ENCODE measurements at places on chromosomes 6 and 20.

DNA sequence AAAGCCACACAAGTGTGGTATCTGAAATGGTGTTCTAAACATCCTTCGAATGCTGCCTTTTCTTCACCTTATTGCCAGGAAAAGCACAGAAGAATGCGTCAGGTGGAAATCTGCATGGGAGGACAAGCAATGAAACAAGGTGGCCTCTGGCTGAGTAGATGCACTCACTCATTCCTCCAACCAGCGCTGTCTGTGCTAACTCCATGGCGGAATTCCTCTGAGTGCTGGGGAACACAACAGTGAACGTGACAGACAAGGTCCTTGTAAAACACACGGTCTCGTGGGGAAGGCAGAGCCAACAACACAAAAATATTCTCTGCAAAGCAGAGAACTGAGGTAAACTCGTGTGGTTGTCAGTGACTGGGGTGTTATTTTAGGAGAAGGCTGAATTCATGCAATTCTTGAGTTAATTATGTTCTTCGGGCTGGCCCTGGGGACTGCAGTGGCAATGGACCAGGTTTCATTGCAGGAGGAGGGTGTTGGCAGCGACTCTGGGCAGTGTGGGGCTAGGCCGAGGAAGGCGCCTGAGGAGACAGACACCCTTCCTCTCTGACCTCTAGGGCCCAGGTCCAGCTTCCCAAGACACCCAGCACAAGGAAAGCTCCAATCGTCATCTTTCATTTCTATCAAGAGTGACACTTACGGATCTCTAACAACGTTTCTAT lies 339.7 kb downstream of the PRKN start:
- no peak for DNase-seq

GRCh38 chr6:108105571-108105970 lies 31.0 kb upstream of the OSTM1 start:
- DNase-seq = no peak

GRCh38 chr6:4853782-4854511 lies 77.7 kb downstream of the CDYL start:
- DNase-seq = no peak

DNA sequence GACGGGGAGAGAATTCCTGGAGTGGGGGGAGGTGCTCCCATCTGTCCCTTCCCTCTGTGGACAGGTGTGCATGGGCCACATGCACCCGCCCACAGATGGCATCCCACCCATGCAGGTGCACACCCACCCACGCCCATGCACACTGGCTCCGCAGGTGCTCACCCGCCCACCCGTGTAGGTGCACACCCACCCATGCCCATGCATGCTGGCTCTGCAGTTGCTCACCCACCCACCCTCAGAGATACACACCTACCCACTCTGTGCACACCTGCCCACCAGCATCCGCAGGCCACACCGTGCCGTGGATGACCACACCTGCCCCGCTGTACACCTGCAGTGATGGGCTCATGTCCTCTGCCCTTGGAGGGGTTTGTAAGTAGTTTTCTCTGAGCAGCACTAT lies 132.0 kb downstream of the PHACTR3 start:
- DNase-seq = no peak

DNA sequence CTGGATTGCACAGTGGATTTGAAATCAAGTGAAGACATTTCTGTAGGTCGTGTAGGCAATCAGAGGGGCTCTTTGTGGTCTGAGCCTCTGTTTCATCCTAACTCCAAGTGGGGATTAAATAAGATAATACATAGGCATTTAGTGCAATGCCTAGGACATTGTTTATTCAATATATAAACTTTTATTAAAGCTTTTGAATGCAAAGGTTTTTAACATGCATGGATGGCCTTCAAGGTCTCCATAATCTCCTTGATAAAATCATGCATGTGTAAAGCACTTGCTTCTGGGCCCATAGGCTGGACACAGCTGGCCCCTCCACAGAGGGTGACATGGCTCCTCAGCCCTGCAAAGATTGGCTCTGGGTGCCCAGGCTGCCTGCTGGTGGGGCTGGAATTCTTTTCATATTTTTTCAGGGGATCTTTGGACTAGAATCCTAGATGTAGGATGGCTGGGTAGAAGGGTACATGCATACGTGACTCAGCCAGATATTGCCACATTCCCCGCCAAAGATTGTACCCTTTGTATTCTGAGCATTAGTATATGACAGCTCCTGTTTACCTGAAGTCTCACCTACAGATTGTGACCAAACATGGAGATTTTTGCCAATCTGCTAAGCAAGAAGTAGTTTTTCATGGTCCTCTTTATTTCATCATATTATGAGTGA lies 19.0 kb upstream of the AVP start:
- DNase-seq = no peak

DNA sequence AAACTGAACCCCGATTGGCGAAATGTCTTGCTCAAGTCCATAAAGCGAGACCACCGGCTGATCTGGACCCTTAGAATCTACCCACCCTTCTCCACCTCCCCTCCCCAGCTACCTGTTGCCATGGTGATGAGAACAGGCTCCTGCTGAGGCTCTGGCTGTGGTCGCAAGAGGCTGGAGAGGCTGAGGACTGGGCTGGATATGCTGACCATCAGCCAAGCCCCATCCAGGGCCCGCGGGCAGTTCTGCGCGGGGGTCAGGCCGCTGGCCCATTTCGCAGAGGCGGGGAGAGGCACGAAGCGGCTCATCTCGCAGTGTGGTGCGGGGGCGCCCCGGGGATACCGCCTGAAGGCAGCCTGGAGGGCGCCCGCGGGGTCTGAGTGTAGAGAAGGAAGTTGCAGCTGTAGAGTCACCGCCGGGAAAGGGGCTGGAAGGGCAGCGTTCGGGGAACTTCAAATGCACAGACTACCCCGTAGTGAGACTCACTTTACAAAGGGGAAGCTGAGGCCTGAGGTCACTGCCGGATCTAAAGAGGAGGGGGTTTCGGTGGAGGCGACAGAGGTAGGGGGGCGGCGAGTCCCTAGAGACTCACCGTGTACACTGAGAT lies 671 bp downstream of the TAPBP start:
- no peak for DNase-seq

- DNase-seq = no peak
These were observed 92.6 kb downstream of the GRIK2 start for GRCh38 chr6:101486124-101486523.

GRCh38 chr6:56687551-56687950 lies 44.9 kb upstream of the DST start:
- DNase-seq = no peak

GRCh38 chr6:24744911-24745310 lies 26.0 kb upstream of the C6orf62 start:
- DNase-seq = no peak

- no peak for DNase-seq
These were observed 1.4 kb upstream of the MANBAL start for GRCh38 chr20:37288091-37288490.

- DNase-seq = no peak
These were observed 7.2 kb downstream of the RING1 start for GRCh38 chr6:33215271-33216116.

DNA sequence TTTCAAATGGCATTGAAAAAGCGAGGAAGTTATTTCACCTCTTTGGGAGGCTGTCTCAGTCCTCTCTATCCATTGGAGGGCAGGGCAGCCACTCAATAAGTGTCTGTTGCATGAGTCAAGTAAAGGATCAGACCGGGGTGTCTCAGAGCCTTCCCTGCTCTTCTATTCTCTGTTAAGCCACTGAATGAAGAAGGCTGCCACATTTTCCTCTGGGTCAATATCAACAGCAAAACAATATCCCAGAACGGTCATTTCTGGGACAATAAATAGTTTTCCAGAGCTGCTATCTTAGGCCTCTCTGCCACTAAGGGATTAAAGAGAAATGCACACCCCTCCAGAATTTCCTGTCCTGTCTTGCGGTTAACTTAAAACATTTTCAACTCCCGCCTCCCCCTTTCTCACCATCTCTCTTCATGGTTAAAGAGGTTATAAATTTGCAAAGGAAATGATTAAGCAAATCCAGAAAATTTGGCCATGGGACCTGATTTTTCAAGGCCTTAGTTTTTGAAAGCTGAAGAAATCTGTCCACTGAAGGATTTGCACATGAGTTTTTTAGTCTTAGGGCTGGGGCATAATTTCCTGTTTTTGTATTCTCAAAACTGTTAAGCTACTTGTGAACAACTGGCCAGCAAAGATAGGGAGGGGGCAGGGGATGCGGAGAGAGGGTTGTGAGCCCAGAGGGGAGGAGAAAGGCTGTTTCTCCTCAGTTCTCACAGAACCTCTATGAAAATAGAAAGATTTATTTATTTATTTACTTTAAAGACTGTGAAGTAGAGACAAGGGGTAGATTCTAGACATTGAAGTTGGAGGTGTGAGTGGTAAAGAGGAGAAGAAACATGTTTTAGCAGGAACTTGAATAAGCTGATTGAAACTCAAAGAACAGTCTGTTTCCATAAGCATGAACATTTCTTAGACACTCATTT lies 135.7 kb downstream of the BCAS1 start:
- no peak for DNase-seq

GRCh38 chr6:126112171-126112632 lies 125.9 kb downstream of the TRMT11 start:
- DNase-seq = no peak

GRCh38 chr6:134295953-134296553 lies 21.9 kb downstream of the SGK1 start:
- DNase-seq = no peak

- DNase-seq = no peak
These were observed 72.7 kb downstream of the BLOC1S5 start for GRCh38 chr6:7991536-7991935.

Measured in stimulated activated CD8-positive, alpha-beta memory T cell treated with anti-CD3 and anti-CD28 coated beads, Interleukin-4, amount 100 ng/mL, for 1 hour (primary cell).